GM13976 (cell line): ENCODE measurements at places on chromosomes 12 and 14.

DNA sequence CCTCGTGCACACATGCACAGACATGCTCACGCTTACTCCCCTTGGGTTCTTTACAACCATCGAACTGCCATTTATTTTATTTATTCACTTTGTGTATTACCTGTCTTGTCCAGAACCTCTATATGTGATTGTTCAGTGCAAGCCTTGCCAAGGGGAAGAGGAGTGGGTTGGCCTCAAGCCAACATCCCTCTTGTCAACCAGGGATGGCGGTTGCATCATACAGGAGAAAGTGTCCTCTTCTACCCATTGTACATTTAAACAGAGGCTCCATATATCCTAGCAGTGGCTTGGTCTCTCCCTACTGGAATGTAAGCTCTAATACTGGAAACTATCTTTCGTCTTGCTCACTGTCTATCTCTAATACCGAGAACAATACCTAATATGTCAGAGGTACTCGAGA lies 108.4 kb downstream of the C12orf42 start:
- DNase-seq = no peak

DNA sequence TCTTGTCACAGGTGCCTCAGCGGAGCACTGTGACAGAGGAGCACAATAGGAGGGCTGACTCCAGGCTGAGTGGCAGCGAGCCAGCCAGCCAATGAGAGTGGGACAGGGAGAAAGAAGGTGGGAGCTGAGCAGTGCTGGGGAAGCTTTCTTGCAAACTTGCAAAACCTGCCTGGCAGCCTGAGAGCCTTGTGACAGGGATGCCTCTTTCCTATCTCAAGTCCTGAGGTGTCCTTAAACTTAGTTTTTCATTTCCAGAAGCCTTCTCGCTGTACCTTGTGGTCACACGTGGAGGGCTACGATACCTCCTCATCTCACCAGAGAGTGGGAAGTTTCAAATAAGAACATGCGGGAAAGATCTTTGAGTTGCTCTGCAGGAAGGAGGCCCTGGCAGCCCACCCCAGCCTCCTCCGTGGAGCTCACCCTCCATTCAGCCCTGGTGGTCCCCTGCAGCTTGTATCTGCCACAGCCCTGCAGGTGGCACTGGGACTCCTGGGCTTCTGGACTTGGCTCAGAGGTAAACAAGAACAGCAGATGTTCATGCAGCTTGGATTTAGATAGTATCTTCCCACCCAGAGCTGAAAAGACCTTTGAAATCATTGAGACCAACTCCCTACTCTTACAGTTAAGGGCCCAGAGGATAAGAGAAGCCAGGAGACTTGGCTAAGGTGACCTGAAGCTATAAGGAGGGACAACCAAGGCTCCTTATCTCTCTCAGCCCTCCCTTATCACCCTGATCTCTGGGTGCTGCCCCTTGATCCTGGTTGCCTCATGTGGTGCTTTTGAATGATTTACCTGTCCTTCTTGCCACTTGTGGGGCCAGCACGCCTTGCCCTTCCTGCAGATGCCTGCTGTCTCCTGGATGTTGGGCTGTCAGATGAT lies 153.5 kb upstream of the MAX start:
- DNase-seq = no peak

DNA sequence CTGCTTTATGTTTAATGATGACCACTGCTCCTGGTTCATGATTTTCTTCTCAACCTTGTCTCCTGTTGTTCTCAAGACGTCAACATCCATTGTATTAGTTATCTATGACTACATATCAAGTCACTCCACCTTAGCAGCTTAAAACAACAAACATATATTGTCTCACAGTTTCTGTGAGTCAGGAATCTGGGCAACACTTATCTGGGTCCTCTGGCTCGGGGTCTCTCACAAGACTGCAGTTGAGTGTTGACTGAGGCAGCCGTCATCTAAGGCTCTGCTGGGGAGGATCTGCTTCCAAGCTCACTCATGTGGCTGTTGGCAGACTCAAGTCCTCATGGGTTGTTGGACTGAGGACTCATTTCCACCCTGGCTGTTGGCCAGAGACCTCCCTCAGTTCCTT lies 27.3 kb upstream of the FRS2 start:
- DNase-seq = no peak

GRCh38 chr12:81610955-81611889 lies 147.9 kb downstream of the PPFIA2 start:
- DNase-seq = no peak

DNA sequence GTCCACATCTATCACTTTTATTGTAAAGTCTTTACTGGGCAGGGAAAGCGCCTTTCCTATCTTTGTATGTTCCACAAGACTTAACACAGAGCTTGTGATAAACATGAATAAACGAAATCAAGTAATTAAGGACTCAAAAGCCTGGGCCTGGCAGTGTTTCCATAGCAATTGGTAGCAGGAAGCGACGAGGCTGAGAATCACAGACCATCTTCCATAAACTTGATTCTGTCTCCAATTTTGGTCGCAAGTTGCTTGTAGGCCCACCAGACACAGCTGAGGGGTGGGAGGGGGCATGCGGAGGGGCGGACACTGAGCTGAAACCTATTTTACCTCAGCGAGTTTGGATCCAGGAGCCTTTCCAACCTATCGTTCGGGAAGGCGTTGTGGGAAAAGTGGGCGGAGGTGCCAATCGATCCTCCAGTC lies 302 bp downstream of the CCDC38 start:
- no peak for DNase-seq

- no peak for DNase-seq
Measured at GRCh38 chr14:58607952-58608317, 29.8 kb upstream of the DACT1 start.
